Activated CD8-positive, alpha-beta memory T cell treated with anti-CD3 and anti-CD28 coated beads for 1 hour (primary cell): ENCODE measurements at places on chromosomes 3 and 15.

DNA sequence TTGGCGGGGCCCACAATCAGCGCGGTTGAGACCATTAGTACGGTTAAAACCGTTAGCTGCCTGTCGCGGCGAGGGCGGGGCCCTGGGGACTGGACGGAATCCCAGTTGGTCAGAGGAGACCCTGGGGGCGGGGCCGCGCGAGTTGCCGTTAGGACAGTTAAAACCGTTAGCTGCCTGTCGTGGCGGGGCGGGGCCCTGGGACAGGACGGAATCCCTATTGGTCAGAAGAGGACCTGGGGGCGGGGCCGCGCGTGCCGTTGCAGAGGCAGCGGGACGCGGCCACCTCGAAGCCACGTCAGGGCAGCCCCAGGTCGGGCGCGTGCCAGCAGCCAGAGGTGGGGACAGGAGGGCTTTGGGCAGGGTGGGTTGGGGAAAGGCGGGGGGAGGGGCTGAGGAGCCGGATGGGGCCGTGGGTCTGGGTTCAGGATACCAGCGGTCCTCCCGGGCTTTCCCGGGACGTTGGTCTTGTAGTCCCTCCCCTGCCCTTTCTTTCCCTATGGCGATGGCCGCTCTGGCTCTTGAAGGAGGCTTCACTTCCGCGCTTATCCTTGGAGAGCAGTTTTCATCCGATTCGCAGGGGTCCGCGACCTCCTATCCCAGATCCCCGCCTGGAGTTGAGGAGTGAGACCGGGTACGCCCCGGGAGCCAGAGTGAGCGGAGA lies 28.0 kb downstream of the KLHDC8B start:
- no peak for DNase-seq

- no peak for DNase-seq
Measured at GRCh38 chr3:138944929-138945708, 1.8 kb downstream of the FOXL2 start.

- DNase-seq = no peak
Measured at GRCh38 chr15:48974882-48975281, 11.2 kb upstream of the SHC4 start.

DNA sequence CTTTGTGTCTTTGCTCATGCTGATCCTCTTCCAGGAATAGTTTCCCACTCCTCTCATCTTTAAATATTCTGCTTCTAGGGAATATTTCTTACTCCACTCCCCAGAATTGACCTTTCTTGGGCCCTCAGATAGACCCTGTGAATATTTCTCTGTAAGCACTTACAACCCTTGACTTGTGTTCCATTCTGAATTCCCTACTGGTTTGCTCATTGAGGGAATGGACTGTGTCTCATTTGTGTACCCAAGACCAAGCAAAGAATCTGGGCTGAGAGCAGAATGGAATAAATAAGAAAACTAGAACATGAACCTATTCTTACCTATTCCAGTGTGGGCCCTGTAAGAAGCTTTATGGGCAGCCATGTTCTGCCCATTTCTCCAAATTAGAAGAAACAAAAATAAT lies 72.7 kb upstream of the TSPAN3 start:
- no peak for DNase-seq

- DNase-seq = no peak
Measured at GRCh38 chr3:152581951-152582350, 253.0 kb upstream of the P2RY1 start.

DNA sequence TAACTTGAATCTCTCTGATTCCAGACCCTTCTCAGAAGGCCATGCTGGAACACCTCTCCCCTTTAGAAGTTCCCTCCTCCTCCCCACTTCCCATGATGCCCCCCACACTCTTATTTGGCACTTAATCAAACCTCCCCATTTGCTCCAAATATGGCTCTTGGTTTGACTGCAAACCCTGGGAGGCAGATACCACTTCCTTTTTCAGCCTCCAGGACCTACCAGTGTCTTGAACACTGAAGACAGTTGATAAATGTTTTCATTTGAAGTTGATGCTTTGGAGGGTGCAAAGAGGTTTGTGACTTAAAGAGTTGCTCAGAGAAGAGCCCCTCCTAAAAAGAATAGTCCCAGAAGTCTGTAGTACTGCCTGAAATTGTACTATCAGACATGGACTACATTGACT lies 61.5 kb downstream of the SEMA5B start:
- no peak for DNase-seq

GRCh38 chr15:27353856-27354255 lies 382.9 kb downstream of the GABRG3 start:
- no peak for DNase-seq

- no peak for DNase-seq
Measured at GRCh38 chr3:45515999-45516725, 78.4 kb upstream of the LIMD1 start.

- no peak for DNase-seq
Measured at GRCh38 chr15:41401904-41402267, 410 bp downstream of the NDUFAF1 start.

- DNase-seq = no peak
Measured at GRCh38 chr3:127013758-127014535, 31.0 kb downstream of the PLXNA1 start.

- DNase-seq = no peak
Measured at GRCh38 chr3:46184469-46184868, 23.6 kb downstream of the CCR1 start.

- no peak for DNase-seq
Measured at GRCh38 chr3:15660055-15660935, 58.8 kb downstream of the BTD start.

- DNase-seq = no peak
Measured at GRCh38 chr15:85116494-85116893, 134.8 kb downstream of the PDE8A start.

DNA sequence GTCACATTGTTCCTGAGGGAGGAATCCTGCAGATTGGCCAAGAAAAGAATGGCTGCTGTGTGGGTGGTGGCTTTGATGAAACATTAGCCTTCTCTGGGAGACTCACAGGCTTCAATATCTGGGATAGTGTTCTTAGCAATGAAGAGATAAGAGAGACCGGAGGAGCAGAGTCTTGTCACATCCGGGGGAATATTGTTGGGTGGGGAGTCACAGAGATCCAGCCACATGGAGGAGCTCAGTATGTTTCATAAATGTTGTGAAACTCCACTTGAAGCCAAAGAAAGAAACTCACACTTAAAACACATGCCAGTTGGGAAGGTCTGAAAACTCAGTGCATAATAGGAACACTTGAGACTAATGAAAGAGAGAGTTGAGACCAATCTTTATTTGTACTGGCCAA lies 6.1 kb downstream of the PTX3 start:
- no peak for DNase-seq
